NK-92 treated with Interleukin-12 subunit alpha and Interleukin-12 subunit beta, amount 100 ng/mL, for 24 hours (cell line): ENCODE measurements at places on chromosomes 16 and 17.

DNA sequence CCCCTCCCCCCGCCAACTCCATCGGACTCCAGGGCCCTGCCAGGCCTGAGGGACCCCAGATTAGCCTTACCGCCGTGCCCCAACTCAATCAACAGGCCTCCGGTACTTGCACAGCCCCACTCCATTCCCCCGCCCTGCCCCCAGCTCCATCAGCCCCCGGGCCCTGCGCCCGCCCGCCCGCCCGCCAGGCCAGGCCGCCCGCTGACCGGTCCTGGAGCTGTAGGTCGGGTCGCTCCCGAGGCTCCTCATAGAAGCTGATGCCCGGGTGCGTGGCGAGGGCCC lies 308 bp downstream of the GTF3C1 start:
- no peak for DNase-seq

- no peak for DNase-seq
Measured at GRCh38 chr16:73418051-73418450, 370.1 kb upstream of the ZFHX3 start.

DNA sequence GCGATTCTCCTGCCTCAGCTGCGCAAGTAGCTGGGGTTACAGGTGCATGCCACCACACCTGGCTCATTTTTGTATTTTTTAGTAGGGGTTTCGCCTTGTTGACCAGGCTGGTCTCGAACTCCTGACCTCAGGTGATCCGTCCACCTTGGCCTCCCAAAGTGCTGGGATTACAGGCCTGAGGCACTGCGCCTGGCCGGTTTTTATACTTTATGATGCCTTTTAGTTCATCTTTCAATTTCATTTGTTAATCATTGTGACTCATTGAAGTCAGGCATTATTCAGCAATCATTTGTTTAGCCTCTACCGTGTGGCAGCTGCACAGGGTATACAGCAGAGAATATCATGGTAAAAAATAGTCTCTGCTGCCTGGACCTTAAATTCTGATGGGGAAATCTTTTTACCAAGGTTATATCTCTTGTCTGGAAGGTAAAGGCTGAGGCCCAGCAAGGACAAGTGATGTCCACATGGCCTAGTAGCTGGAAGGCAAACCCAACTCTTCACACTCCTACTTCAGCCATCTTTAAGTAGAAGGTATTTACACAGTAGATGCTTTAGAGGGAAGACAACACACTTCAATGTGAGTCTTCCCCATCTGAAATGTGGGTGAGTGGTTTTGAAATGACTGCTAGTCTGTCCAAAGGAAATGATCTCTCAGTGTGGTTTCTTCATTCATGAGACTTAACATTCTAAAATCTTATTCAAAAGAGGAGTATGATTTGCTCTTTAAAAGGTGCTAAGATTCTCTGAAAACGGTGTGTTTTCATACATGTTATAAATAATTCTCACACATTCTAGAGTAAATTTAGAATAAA lies 2.4 kb downstream of the PRPSAP2 start:
- DNase-seq, result no peak

DNA sequence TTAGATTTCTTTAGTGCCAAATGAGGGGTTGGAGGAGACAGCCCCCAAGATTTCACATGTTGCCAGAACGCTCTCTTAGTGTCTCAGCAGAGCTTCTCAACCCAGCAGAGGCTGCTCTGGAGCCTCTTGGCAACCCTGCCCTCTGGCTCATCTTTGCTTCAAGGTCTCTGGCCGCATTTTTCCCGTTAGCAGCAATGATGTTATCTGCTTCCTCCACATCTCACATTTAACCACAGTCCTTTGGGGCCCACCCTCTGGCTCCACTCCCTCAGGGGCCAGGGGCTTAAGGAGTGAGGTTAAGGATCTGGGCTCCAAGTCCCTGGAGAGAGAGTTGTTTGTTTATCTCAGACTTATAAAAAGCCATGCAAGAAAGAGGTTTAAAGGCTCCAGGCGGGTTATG lies 3.3 kb upstream of the XYLT1 start:
- DNase-seq, result peak; percentile 6

DNA sequence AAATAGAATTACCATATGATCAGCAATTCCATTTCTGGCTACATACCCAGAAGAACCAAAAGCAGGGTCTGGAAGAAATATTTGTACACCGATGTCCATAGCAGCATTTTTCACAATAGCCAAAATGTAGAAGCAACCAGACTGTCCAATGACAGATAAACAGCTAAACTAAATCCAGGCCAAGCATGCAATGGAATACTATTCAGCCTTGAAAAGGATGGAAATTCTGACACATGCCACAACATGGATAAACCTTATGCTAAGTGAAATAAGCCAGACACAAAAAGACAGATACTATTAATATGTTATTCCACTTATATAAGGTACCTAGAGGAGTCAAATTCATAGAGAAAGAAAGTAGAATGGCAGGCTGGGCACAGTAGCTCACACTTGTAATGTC lies 25.9 kb upstream of the CREBBP start:
- no peak for DNase-seq

GRCh38 chr17:59329176-59330052 lies 2.0 kb upstream of the YPEL2 start:
- DNase-seq, result no peak

DNA sequence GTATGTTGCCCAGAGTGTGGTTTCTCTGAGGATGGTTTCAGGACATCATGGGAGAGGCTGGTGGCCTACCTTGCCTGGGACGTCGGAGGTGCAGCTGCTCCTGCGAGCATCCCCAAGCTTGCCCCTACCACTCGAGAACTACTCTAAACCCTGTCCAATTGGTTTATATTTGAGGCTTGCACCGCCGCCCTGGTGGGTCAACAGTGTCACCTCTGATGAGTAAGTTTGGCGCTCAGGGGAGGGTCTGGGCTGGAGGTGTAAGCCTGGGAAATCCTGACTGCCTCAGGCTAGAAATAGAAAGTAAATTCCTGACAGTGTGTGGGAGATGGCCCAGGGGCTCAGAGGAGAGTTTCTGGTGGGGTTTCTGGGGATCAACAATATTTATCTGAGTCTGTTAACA lies 48.2 kb downstream of the CCDC42 start:
- DNase-seq, result no peak

- DNase-seq, result no peak
Measured at GRCh38 chr17:65978871-65979270, 213.1 kb downstream of the CEP112 start.

DNA sequence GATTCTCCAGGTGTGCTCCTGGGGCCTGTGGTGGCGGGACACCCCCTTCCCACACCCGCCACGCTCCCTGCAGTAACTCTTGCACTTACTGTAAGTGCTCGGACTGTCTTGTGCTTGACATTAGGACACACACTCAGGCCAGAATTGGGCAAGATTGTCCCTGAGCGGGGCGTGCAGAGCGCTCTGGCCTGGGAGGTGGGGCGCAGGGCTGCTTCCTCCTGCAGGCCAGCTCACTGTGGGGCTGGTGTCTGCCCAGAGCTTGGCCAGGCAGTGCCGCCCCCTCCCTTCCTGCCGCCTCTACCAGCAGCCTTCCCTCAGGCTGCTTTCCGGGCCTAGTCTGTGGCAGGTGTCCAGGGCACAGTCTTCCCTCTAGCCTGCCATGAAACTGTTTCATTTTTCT lies 6.1 kb upstream of the ATP6V0C start:
- DNase-seq, result no peak

- no peak for DNase-seq
Measured at GRCh38 chr16:1520461-1520860, 13.0 kb upstream of the TMEM204 start.

- no peak for DNase-seq
Measured at GRCh38 chr16:12426122-12426521, 377.6 kb downstream of the CPPED1 start.

DNA sequence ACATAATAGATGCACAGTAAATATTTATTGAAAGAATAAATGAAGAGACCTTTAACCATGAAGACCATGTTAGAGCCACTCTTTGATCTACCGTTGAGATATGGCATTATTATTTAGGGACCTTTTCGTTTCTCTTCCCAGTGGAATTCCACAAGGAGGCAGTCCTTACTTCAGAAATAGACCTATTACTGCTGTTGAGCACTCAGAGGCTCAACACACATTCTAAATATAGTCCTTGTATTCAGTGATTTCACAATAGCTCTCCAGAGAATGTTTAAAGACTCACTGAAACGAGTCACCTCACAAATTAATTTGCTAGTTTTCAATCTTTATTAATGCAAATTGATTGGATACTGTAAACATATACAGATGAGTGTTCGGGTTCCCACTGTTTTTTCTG lies 603.8 kb downstream of the CDH8 start:
- no peak for DNase-seq

DNA sequence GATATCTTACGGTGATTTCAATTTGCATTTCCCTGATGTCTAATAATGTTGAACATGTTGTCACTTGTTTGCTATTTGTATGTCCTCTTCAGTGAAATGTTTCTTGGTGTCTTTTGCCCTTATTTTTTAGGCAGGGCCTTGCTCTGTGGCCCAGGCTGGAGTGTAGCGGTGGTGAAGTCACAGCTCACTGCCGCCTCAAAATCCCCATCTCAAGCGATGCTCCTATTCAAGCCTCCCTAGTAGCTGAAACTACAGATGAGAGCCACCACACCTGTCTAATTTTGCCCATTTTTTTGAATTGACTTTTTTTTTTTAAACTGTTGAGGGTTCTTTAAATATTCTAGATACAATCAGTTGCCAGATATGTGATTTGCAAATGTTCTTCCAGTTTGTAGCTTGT lies 8.3 kb downstream of the UBE2G1 start:
- DNase-seq, result no peak

DNA sequence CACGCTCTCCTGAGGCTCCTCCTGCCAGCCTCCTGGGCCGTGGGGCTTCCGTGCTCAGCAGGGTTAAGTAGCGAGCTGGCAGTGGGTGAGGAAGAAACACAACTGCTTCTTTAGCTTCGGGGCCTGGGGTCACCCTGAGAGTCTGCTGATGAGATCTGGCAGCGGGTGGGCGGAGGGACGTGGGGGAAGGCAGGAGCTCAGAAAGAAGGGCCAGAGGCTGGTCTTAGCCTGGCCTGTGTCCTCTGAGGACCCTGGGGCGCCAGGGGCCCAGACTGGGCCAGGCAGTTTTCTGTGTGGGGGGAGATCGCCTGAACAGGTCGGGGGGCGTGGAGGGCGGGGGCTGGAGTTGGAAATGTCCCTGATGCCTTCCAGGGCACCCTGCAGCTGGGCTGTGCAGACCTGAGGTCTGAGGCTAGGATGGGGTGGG lies 97.8 kb upstream of the GSE1 start:
- no peak for DNase-seq

DNA sequence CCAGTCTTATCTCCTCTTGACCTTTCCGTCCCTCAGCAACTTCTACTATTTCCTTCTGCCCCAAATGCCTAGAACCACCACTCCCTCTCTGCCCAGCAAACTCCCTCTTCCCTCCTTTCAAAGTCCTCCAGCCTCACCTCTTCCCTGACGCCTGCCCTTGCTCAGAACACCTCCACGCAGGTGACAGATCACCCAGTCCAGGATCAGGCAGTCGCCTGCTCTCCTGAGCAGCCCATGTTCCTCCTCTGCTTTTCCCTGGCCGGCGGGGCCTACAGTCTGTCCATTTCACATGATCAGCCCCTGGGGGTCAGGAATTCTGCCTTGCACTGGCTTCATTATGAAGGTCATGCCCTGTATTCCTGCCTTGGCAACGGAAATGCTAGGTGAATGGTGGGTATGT lies 422 bp downstream of the CD300LF start:
- DNase-seq, result no peak
